ENCODE measurements at places on chromosomes 16 and 17. TPM values are rescaled to one million over a fixed set of nuclear protein-coding genes. Genes with fewer than 3 reads are reported as not detected.

The ITGAD gene
- polyA plus RNA-seq = not detected

The CD300E gene
- polyA plus RNA-seq = 0.45 TPM

The KREMEN2 gene
- polyA plus RNA-seq = not detected

The PGAP3 gene
- polyA plus RNA-seq = 13.6 TPM

DNA sequence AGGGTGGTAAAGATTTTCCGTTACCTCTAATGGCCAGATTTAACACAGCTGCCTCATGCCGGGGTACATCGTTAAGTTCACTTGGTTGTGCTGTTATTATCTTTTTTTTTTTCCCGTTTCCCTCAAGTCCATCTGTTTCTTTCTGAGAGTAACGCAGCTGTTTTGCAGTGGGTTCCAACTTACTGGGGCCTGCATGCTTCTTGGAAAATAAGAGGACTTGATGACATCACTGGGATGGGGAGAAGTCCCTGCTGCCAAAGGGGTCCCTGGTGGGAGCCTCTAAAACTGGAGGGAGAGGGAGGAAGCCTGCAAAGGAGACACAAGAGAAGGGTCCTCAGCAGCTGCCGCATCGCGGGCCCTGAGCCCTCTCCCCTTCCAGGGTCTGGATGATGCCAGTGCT, 77.8 kb upstream of the NOL11 start:
- DNase-seq = peak; percentile 56

GRCh38 chr17:10549096-10549842, at the start of gene MYH2:
Gene MYH2 (minus strand): TSS chr17:10549658. CDS start chr17:10547920, 1,738 bp downstream.
- no peak for DNase-seq

GRCh38 chr16:68031951-68032350, 8.9 kb downstream of the DUS2 start:
- no peak for DNase-seq

- no peak for DNase-seq
Measured at GRCh38 chr17:42436391-42436790, 13.3 kb upstream of the CAVIN1 start.

DNA sequence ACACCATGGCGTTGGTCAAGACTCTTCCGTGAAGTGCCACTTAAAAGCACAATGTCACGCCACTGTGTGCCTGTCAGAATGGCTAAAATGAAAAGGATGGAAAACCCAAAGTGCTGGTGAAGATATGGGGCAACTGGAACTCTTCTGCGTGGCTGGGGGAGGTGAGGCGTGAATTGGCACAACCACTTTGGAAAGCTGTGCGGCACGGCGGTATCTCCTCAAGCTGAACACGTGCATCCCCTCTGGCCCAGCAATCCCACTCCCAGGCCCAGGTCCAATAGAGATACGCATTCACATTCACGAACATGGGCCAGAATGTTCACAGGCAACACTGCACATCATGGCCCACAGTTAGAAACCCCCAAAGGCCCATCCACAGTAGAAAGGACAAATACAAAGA, 8.9 kb downstream of the DUSP3 start:
- DNase-seq = no peak

GRCh38 chr17:79623786-79624717, 13.2 kb upstream of the RBFOX3 start:
- no peak for DNase-seq

DNA sequence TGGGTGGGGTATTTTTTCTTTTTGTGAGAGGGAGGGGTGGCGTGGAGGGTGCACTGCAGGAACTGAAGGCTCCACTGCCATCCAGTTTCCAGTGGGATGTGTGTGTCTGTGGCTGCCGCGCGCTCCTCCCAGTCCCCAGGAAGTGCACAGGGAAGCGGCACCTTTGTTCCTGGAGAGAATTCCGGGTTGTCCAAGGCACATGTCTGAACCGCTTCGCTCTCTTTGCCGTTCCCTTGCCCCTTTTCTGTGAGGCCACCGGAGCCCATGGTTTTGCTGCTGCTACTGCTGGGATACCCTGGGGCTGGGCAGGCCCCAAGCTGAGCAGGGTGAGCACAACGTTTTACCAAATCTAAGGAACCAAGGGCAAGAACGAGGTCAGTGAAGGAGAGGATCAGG, 19.5 kb downstream of the ACSF3 start:
- DNase-seq = no peak

GRCh38 chr17:35299135-35299534, 56.3 kb downstream of the SLFN5 start:
- no peak for DNase-seq

DNA sequence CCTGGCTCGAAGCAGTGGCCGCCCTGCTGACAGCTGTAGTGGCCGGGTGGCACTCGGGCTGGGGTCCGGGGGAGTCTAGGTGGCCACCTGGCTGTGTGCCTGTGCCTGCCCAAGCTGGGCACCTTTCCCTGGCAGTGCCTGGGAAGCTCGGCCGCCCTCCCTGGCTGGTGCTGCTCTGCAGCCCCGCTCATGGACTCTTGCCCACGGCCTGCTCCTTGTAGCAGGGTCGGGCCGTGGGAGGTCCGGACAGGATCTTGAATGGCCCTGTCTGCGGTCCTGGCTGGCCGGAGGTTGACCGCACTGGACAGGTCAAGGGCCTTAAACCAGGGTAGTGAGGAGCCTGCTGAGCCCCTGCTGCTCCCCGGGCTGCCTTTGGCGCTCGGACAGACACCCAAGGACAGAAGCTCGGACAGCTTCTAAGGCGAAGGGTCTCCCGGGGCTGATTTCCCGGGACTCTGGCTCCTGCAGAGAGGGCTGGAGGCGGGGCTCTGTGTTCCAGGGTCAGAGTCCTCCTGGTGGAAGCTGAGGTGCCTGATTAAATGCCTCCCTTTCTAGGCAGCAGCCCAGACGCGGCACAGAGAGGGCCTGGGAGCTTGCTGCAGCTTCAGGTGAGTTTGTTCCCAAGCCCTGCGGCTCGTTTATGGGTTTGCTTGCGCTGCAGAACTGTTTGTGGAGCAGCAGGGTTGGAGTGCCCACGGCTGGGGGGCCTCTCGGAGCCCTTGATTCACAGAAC, 6.0 kb downstream of the CAPN15 start:
- DNase-seq = no peak

- peak; percentile 41 for DNase-seq
Measured at GRCh38 chr17:35540589-35541404, 3.3 kb upstream of the SLFN12L start.
